ENCODE measurements at places on chromosomes 3 and 15.

DNA sequence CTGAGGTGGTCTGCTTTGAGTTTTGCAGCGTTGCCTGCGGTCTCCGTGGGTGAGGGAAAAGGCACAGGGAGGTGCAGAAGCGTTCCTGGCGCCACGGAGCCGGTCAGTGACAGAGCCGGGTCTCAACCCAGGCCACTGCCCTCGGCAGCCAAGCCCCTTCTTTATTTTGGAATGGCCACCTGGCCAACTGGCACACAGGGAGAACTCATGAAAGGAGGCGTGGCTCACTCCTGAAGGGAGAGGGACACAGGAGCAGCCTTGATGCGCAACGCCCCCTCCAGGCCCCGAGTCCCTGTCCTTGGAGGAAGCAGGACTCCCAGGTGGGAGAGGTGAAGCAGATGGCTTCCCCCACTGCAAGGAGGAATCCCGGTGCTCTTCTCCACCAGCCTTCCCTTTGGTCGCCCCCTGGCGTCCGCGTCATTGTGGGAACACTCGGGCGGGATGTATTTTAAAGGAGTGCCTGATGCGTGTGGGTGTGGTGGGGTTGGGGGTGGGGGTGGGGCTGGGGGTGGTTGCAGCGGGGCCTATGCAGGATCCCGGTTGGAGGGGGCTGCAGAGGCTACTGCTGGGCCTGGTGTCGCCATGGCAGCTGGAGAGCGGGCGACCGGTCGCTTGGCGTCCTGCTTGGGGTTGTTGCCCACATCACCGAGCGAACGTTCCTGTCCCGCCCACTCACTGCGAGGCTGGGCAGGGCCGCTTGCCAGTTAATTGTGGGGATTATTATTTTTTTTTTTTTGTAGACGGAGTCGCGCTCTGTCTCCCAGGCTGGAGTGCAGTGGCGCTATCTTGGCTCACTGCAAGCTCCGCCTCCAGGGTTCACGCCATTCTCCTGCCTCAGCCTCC lies 32.6 kb downstream of the APBA2 start:
- DNase-seq: no peak

- DNase-seq: no peak
These were observed 110.8 kb downstream of the TNIK start for GRCh38 chr3:171349392-171349791.

- DNase-seq: no peak
These were observed 21.9 kb downstream of the MEGF11 start for GRCh38 chr15:66231394-66232266.

GRCh38 chr15:85129881-85130280 lies 148.2 kb downstream of the PDE8A start:
- DNase-seq: no peak

- DNase-seq: no peak
These were observed 60.2 kb upstream of the TSEN2 start for GRCh38 chr3:12423918-12424630.

- no peak for DNase-seq
These were observed 191.6 kb upstream of the FAM3D start for GRCh38 chr3:58858126-58858525.

DNA sequence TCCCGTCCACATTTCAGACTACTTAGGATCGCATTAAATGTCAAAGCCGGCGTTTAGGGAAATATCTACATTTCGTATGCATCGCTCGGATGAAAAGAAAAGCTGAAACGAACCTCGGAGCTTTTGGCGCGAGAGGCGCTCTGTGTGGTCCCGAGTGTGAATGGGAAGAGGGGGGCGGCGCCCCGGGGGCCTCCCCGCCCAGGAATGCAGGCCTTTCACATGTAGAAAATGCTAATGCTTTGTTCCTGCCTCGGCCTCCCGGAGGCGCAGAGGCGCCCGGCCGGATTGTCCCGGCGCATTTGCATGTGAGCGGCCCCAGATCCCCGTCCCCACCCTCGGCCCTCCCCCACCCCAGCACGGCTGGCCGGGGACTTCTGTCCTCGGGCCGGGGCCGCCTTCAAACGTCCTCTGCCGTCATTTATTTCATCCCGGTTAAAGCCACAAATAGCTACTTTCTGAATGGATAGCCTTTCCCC lies 37.0 kb upstream of the TRIM71 start:
- peak; percentile 45 for DNase-seq

GRCh38 chr3:143280984-143281383 lies 161.4 kb downstream of the CHST2 start:
- DNase-seq: no peak

DNA sequence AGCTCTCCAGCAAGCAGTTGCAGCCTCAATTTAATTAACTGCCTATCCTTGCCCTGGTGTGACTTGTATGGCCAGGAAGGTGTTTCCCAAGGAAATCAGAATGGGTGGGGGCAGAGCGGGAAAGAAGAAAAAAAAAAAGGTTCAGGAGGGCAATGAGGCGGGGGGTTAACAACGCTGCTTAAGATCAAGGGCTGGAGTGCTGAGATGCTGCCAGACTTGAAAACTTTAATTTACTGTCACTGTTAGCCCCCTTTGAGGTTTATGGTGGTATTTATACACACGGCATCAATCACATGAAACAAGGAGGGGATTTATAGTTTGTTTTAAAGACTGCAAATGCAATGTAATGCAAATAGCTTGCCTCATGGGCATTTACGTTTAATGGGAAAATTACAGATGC lies 319.4 kb upstream of the NR2F2 start:
- no peak for DNase-seq

DNA sequence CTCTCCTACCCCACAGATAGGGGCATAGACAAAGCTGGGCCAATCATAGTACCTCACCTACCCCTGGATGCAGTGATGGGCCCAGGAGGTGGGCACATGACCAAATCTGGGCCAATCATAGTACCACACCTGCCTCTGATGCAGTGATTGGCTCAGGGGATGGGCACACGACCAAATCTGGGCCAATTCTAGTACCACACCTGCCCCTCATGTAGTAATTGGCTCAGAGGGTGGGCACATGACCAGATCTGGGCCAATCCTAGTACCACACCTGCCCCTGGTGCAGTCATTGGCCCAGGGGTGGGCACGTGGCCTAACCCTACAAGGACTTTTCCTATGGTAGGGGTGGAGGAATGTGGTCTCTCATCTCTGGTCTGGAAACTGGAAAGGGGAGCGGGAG lies 56.9 kb upstream of the MEF2A start:
- DNase-seq: no peak

- DNase-seq: no peak
These were observed 87.2 kb downstream of the SNRK start for GRCh38 chr3:43373560-43373928.

DNA sequence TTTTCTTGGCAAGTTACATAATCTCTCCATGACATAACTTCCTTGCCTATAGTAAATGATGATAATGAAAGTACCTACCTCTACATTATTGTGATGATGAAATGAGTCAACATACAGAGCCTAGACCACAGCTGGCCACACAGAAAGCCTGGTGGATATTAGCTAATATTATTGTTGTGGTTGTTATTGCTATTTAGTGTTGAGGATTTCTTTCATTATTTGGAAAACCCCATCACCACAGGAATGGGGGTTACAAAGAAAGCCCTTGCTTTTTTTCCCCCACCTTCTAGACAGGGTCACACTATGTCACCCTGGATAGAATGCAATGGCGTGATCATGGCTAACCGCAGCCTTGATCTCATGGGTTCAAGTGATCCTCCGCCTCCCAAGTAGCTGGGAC lies 125.0 kb downstream of the PDZRN3 start:
- DNase-seq: no peak

- no peak for DNase-seq
These were observed 169.4 kb downstream of the TBC1D2B start for GRCh38 chr15:77907824-77908751.

DNA sequence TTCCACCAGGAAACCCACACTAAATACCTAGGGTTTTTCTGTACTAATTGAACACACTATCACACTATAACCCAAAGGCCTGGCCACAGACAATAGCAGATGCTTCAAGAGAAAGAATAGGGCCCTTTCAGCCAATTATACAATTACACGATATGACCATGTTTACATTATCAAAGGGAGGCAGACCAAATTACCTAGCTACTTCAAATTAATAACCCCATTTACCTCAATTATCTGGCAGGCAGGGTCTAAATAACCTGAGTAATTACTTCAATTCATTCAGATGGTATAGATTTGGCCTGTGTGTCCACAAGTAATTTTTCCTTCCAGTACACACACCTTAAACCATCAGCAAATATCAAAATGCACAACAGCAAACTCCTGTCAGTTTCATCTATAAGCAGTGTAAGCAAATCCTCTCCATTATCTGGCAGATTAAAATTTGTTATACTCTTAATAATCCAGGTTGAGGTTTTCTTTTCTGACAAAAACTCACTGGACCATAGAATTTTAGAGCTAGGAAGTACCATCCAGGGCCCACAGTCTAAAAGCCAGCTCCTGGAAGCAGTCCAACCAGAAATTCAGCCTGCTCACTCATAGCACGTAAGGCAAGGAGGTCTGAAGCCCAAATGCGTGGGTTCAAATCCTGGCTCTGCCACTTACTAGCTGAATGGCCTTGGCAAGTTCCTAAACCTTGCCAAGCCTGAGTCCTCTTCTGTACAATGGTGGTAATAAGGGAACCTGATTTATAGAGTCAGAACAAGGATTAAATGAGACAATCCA lies 51.8 kb downstream of the RFTN1 start:
- DNase-seq: no peak

- DNase-seq: no peak
These were observed 88.3 kb downstream of the RSL24D1 start for GRCh38 chr15:55108448-55108847.

DNA sequence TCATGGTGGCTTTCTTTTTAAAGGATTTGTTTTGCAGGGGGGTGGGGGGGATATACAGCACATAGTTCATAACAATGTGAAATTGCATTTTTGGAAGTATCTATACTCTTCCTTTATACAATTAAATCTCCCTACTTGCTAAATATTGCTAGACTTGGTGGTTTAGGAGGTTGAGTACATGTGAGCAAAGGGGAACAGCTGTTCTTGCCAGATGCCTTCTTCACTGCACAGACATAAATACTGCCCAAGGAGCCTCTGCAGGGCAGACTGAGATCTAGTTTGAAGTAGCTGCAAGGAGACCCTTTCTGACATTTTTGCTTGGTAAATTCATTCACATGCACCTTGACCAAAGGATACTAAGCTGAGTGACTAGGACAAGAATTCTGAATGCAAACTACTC lies 228.6 kb upstream of the IL12A start:
- no peak for DNase-seq

GRCh38 chr3:171187706-171188290 lies 161.3 kb upstream of the SLC2A2 start:
- peak; percentile 35 for DNase-seq

DNA sequence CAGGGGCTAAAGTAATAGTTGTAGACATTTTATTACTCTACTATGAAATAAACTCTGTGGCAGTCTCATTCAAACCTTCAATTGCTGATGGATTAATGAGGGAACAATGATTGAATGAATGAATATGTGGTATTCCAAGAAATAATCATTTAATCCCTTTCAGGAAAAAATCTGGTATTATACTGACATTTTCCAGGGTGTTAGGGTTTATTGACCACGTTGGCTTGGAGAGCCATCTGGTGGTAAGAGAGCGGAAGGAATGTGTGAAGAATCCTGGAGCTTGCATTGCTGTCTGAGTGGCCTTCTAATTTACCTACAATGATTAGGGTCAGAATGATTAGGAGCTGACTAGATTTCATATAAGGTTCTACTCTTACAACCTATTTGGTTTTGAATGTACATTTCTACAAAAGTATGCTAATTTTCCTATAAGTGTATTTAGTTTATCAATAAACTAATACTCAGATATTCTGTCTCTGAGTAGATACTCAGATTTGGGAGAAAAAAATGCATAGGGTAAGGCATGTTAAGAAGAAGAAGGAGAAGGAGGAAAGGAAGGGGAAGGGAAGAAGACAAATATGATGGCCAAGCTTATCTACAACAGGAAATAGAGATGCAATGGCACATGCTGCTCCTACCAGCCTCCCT lies 249.9 kb downstream of the ROBO1 start:
- peak; percentile 25 for DNase-seq

GRCh38 chr3:147614210-147614609 lies 205.0 kb downstream of the ZIC1 start:
- no peak for DNase-seq

GRCh38 chr15:35437157-35437556 lies 108.8 kb downstream of the DPH6 start:
- peak; percentile 3 for DNase-seq

GRCh38 chr3:150757364-150757763 lies 5.6 kb downstream of the SIAH2 start:
- no peak for DNase-seq

GRCh38 chr3:151169262-151169947 lies 33.6 kb downstream of the GPR171 start:
- no peak for DNase-seq

DNA sequence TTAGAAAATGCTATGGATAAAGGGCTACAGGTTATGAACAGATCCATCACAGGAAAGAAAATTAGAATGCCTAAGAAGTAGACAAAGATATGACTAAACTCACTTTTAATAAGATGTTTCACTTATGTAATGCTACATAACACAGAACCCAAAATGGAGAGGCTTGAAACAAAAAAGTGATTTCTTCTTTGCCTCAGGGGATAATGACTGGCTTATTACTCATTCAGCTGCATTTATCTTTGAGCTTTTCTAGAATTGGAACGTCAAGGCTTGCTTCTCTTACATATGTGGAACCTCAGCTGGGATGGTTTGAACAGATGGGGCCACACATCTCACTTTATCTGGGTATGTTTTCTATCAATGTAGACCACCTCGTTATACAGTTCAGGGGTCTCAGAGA lies 120.6 kb upstream of the EPHA3 start:
- no peak for DNase-seq

- DNase-seq: no peak
These were observed 16.4 kb downstream of the C3orf18 start for GRCh38 chr3:50551054-50551659.

- DNase-seq: no peak
These were observed 9.0 kb upstream of the SMAD6 start for GRCh38 chr15:66692808-66693596.

GRCh38 chr15:62618846-62619504 lies 423.6 kb upstream of the TPM1 start:
- DNase-seq: no peak

- DNase-seq: peak; percentile 92
These were observed at the start of gene EID1 for GRCh38 chr15:48877630-48878595. Gene EID1 (plus strand): TSS chr15:48878134. CDS start chr15:48878177, 43 bp downstream.

DNA sequence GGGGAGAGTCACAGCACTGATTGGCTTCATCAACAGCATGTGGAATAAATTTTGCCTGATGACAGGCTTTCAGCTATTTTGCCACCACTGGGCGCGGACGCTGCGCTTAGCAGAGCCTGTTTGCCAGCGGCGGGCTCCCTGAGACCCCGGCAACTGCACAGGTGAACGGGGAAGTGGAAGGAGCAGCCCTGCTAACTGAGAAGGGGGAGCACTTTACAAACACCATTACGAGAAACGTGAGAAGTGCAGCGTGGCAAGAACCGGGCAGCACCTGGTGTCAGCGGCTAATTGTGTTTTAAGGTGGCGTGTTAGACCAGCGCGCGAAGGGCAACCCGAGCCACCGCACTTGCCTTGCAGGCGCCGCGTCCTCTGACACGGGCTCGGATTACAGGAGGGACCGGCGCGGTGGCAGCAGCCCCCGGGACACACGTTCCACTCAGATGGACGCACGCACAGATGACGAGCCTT lies 307.8 kb upstream of the ARRDC4 start:
- no peak for DNase-seq

GRCh38 chr3:155772801-155773200 lies 27.9 kb upstream of the PLCH1 start:
- no peak for DNase-seq

All from AG08396 (cell line).